ENCODE measurements at places on chromosomes 5 and 9.
A peak's percentile ranks its signal among the peaks of the same experiment; 100 is the strongest.

DNA sequence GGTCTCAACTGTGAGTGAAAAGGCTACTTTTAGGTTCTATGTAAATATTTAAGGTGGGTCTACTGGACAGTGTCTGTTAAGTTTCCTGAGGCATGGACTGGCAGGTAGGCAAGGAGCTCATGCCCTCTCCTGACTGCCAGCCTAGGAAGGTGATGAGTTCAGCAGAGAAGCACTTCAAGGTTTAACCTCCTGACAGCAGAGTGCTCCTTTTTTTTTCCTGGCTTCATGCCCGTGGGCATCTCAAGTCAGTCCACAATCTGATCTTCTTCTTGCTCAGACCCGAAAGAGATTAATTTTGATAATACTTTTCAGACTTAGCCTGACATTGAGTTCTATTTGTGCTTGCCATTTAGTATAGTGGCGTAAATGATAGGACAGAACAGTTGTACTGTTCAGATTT lies 241.9 kb upstream of the NREP start:
- DNase-seq: no peak

DNA sequence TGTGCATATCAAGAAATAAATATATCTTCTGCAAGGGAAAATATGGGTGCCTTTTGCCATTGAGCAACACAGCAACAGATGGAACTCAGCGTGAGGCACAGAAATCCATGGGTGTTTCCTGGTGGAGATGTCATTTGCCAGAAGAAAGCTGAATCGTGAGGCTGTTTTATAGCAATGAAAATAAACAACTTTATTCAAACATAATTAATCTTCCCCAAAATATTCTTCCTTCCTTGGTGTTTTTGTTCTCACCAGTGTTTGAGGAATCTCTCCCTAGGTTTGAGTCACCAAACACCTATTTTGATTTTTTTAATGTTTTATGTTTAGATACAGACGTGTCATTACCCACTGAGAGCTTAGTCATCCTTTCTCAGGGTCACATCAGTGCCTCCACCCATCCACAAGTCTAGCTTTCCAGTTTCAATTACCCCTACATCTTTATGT lies 65.8 kb upstream of the PAPPA start:
- no peak for DNase-seq

- no peak for DNase-seq
Measured at GRCh38 chr9:129692534-129692933, 27.1 kb downstream of the PRRX2 start.

DNA sequence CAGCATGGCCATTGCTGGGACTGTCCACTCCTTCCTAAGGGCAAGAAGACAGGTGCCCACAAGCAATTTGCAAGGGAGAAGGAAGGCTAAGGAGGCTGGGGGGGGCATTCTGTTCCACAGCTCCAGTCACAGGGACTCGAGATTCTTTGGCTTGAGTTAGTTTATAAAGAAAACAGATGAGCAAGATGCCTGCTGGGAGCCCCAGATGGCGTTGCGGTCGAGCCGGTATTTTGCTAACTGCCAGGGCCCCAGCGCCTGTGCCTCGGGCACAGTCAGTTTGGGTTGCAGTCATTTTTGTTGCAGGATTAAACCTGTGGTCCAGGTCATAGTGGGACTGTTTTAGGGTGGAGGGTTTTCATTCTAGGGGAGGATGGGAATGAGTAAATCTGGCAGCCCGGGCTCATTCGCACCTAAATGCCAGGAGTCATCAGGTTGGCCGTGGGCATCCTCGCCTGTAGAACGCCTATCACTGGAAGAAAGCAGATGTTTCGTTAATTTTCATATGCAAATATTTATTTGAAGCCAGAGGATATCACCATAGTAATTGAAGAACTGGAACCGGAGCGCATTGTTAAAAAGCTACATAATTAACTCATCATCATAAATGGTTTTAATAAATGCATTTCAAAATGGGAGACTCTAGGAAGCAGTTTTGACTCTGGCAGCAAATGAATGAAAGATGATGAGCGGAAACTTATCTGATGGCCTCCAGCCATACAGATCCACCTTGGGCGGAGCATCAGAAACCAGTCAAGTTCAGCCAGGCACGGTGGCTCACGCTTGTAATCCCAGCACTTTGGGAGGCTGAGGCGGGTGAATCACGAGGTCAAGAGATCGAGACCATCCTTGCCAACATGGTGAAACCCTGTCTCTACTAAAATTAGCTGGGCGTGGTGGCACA lies 87.1 kb upstream of the FCN2 start:
- no peak for DNase-seq

DNA sequence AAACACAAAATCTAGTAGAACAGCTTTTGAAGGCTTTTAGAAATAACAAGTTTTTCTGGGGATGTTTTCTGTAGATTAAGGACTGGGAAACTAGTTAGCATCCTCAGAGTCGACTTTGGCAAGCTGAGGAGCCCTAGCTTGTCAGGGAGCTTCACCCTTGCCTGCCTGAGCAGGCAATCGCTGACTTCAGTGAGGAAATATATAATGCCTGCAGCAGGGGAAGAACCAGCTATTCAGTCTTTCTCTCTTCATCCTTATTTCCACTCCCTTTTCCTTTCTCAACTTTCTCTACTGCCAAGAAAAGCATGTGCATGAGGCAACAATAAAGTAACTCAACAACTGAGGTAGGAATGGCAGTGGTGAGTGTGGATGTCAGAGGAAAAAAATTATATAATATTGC lies 54.7 kb downstream of the PLK2 start:
- no peak for DNase-seq

DNA sequence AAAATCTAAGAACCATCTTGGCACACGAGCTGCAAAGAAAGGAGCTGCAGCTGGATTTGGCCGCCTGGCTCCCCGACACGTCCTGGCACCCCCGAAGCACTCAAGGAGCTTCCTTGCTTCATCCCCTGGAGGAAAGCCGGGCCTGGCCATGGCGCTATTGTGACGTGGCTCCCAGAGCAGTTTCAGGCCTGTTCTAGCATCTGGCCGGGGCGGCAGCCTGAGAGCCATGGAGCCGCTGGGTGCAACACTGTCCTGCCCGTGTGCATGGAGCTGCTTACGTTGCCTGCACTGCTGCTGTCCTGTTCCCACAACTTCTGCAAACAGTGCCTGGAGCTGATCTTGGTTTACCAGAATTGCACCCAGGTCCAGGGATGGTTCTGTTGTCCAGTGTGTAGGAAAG lies 63.5 kb downstream of the PTPDC1 start:
- no peak for DNase-seq

GRCh38 chr5:143886651-143887638 lies 75.0 kb downstream of the HMHB1 start:
- DNase-seq: no peak

GRCh38 chr5:71587766-71588532 lies 809 bp downstream of the MCCC2 start:
- DNase-seq: peak; percentile 54

- DNase-seq: no peak
Measured at GRCh38 chr5:134447815-134448520, 36.3 kb upstream of the CDKN2AIPNL start.

GRCh38 chr9:134563397-134563796 lies 78.2 kb upstream of the COL5A1 start:
- peak; percentile 15 for DNase-seq

DNA sequence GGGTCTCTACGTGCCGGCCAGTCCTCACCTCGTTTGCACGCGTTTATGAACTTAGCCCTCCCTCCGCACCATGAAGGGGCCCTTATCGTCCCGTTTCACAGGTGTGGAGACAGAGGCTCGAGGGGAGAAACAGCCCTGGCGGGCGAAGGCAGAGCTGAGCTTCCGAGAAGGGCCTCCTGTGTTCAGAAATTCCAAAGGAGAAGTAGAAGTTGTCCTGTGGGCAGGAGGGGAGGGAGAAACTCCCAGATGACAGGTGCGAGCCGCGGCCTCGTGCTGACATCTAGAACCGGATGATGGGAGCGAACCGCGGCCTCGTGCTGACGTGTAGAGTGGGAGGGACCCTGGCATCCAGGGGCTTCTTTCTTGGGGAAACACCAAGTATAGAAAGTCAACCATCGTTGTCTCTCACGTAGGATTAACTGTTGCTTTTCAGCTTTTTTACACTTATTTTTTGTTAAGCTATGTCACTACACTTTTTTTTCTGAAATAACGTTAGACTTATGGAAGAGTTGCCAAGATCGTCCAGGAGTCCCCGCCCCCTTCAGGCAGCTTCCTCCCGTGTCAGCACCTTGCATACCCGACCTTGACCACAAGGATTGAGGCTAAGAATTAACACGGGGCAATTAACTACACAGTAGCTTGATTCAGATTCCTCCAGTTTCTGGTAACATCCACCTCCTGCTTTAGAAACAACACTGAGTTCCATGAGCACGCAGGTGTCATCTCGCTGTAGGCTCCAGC lies 42.8 kb upstream of the NKD2 start:
- DNase-seq: no peak

DNA sequence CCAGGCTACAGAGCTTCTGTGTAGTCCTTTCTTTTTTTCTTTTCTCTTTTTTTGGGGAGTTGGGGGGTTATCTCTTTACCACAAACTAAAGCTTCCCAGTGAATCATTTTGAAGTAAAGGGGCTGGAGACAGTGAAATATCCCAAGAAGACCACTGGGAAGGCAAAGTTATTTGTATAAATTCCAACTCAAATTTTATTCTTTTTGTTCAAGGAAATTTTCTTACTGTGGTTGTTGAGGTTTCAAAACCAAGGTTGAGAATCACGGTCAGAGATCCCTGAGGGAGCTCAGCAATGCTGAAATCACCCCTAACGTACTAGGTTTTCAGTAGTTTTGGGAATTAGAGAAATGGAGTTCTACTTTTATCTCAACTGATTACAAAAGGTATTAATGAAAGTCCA lies 175.7 kb downstream of the ARHGEF28 start:
- DNase-seq: no peak

DNA sequence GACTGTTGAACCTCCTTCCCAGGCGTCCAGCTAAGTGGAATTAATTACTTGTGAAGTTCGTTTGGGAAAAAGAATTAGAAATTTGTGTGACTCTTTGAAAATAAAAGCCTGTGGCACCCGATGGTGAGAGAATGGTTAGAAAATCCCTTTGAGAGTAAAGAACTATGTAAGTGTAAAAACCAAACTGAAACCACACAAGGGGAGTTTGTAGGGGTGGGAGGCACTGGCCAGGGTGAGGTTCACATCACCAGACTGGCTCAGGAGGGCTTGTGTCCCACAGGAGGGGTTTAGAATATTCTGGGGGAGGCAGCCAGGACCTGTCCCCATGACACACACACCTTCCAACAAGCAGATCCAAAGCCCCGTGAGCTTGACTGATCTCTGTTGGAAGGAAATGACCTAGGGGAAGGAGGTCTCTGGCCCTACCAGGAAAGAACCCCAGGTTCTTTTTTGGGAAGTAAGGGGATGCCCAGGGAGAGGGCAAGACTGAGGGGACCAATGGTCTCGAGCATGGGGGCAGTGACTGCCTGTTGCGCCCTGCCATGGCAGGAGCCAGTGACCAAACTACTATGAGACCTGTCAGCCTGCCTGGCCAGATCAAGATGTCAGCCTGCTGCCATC lies 4.3 kb downstream of the SPATA24 start:
- no peak for DNase-seq

DNA sequence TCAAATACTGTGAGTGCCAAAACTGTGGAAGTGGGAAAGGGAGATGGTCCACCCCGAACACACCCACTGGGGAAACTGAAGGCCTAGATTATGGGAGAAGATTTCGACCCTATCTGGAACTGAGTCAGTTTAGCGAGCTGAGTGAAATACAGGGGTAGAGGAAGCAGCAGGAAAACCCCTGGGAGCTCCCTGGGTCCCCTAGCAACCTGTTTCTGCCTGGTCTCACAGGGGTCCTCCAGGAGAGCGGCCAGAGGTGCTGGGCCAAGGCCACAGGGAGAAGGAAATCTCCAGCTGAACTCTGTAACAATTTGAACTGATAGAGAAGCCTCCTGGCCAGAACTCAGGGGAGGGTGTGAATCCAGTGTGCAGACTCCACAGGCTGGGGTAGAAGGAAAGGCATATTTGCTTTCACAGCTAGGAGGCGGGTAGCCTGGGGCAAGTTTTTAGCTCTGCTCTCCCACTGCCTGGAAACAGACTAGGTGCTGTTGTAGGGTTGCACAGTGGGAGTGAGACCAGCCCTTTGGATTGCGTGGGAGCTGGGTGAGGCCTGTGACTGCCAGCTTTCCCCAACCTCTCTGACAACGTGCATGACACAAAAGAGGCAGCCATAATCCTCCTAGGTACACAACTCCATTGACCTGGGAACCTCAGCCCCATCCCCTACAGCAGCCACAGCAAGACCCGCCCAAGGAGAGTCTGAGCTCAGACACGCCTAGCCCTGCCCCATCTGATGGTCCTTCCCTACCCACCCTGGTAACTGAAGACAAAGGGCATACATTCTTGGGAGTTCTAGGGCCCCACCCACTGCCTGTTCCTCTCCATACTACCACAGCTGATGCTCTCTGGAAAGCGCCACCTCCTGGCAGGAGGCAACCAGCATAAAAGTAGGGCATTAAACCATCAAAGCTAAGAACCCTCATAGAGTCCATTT lies 78.8 kb upstream of the GPBP1 start:
- DNase-seq: no peak

DNA sequence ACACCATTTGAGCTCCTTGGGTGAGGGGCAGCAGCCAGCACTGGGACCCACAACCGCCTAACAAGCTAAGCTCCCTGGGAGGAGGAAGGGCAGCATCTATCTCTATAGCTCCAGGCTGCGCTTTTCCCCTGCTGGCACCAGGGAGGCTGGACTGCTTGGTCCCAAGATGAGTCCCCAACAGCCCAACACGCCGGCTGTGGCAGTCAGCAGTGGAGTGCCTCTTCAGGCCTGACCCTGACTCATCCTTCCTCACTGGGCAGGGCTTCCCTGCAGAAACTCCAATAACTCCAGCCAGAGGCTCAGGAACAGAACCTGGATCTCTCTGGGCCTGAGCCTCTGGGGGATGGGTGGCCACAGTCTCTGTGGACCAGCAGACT lies 113.7 kb upstream of the ADAMTS16 start:
- DNase-seq: no peak

GRCh38 chr9:19754921-19755320 lies 33.9 kb downstream of the SLC24A2 start:
- DNase-seq: no peak
